Right renal pelvis (tissue), 4 donors: ENCODE measurements at places on chromosomes 1 and 21. TPM values are rescaled to one million over a fixed set of nuclear protein-coding genes. Genes with fewer than 3 reads are reported as not detected.

DNA sequence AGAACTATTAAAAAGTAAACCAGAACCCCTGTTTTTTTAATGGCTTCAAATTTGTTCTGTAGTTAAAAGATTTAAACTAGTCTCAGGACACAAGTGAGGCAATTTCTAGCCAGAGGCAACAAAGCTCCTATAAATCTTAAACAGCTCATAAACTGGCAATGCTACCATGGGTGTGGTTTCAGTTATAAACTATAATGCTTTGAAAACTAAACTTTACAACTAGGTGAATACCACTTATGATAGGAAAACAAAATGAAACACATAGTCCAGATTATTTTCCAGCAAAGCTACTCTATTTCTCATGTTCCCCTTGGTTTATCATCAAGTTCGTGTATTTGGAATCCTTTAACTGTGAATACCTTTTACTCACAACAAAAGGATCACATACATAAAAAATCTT lies 282.5 kb downstream of the VAV3 start:
- no peak for DNase-seq

DNA sequence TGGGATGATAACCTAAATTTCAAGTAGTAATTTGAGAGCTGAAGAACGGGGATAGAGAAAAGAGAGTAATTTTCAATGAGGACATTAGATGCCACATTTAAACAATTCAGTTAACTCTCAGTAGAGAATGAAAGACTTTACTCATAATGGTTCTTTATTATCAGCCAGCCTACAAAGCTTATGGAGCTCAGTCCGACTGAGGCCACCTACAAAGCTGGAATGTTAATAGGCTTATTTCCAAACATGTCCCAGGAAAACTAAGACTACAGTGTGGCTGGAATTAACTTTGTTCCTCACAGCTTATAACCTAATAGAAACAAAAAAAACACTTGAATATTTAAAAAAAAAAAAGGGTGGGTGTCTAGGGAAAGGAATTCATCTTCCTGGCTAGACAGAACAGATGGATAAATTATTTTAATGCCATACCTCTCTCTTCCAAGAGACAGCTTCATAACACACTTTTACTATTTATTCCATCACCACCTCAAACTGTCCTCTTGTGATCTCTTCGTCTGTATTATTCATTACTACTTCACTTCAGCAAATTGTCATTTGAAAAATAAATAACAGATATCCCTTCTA lies 9.8 kb downstream of the SLC19A2 start:
- no peak for DNase-seq

GRCh38 chr1:107362468-107363140 lies 221.8 kb downstream of the NTNG1 start:
- no peak for DNase-seq

GRCh38 chr1:6582370-6582769 lies 2.6 kb downstream of the ZBTB48 start:
- DNase-seq = no peak

Gene GPR25
- not detected for polyA plus RNA-seq

Gene CNTN2
- 1.0 TPM for polyA plus RNA-seq

Gene PGLYRP3
- polyA plus RNA-seq = not detected

Gene VANGL2
- polyA plus RNA-seq = 32.8 TPM

DNA sequence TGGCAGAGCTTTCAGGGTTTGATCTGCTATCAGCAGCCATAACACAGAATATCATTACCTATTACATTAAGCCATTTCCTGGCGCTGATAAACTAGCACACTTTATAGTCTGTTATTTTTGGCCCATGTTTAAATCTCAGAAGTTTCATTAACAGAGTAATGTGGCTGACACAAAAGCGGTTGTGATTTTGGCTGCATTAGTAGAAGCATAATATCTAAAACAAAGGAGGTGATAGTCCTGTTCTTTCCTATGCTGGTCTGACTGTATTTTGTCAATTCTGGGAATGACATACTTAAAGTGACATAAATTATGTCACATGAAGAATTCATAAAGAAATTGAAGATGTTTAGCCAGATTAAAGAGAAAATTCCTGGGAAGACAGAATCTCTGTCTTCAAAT lies 151.3 kb upstream of the KCND3 start:
- no peak for DNase-seq

GRCh38 chr1:176693697-176694329 lies 230.8 kb downstream of the PAPPA2 start:
- no peak for DNase-seq

DNA sequence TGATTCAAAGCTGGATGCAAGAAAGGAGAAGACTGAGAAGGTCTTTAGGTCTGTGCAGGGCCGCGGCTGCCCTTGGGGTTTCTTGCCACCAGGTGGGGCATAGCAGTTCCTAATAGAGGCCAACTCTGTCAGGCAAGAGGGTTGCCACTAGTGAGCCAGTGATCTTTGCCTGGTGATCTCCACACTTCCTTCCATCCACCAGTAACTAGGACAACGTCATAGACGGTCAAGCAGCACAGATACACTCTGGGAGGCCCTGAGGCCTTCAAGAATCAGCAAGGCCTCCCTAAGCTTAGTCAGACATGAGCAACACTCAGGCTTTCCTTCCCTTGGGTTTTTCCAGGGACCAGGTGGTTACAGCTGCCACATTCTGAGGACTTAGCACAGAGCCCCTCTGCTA lies 32.9 kb upstream of the ATP2B4 start:
- DNase-seq = no peak

GRCh38 chr1:154190550-154190949 lies 1.4 kb downstream of the TPM3 start:
- DNase-seq = no peak

GRCh38 chr1:222048094-222048595 lies 306.3 kb upstream of the DUSP10 start:
- no peak for DNase-seq

DNA sequence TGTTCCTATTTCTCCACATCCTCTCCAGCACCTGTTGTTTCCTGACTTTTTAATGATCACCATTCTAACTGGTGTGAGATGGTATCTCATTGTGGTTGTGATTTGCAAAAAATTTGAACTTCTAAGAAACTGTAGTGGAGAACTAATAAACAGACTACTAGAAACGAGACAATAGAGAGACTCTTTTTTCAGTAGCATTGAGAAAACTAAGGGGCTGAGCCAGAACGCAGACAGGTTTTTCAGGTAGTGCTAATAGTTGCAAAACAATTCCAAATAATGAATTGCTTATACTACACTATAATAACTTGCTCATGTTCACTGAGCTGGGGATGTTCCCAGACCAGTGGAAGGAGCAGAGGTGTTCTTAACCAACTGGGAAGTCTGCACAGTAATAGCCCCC lies 98.8 kb upstream of the DPH5 start:
- DNase-seq = no peak

Gene CRNN
- polyA plus RNA-seq = not detected

- DNase-seq = no peak
These were observed 612.1 kb downstream of the MRPL39 start for GRCh38 chr21:24995216-24995615.

DNA sequence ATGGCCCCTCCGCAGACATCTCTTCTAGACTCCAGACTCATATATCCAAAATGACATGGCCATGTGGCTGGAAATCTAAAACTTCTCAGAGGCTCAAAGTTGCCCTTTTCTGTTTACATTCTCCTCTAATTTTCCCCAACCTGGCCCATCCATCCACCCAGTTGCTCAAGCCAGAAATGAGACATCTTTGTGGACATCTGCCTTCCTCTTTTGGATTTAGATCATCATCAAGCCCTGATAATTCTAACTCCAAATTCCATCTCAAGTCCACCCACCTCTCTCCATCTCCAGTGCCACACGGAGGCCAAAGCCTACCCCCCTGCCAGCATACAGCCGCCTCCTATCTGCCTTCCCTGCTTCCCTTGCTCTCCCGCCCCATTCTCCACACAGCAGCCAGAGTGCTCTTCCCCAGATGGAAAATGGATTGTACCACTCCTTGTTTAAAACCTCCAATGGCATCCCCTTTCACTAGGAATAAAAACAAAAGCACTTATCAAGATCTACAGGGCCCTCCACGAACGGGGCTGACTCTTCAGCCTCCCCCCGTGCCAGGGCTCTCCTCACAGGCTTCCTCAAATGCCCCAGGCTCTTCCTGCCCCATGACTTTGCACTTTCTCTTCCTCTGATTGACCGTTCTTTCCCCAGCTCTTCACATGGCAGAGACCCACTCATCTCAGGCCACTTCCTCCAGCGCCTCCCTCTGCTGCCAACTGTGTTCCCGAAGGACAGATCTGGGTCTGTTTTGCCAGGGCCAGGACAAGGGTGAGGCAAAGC lies 40.1 kb downstream of the SYT6 start:
- no peak for DNase-seq

DNA sequence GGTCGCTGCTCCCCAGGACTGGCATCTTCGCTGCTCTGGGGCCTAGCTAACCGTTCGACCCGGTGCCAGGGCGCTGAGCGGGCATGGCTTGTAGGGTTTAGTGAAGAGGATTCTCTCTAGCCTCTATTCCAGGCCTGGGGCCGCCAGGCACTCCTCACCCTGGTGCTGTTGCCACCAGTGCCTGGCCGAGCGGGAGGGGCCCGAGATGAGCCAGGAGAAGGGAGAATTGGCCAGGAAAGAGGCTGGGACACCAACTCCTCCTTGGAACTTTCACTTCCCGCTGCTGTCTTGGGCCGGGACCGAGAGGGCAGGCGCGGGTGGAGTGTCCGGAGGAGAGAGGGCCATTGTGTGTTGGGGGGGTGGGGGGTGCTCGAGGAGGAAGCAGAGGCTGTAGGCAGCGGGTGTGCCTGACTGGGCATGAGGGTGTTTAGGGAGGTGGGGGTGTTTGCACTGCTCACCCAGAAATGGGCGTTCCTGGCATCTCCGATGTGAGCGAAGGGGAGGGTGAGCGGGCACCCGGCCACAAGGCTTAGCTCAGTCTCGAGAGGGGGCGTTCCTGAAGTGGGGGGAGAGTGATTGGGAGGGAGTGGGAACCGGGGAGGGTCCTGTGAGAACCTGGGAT lies 772 bp downstream of the ADAM15 start:
- no peak for DNase-seq

DNA sequence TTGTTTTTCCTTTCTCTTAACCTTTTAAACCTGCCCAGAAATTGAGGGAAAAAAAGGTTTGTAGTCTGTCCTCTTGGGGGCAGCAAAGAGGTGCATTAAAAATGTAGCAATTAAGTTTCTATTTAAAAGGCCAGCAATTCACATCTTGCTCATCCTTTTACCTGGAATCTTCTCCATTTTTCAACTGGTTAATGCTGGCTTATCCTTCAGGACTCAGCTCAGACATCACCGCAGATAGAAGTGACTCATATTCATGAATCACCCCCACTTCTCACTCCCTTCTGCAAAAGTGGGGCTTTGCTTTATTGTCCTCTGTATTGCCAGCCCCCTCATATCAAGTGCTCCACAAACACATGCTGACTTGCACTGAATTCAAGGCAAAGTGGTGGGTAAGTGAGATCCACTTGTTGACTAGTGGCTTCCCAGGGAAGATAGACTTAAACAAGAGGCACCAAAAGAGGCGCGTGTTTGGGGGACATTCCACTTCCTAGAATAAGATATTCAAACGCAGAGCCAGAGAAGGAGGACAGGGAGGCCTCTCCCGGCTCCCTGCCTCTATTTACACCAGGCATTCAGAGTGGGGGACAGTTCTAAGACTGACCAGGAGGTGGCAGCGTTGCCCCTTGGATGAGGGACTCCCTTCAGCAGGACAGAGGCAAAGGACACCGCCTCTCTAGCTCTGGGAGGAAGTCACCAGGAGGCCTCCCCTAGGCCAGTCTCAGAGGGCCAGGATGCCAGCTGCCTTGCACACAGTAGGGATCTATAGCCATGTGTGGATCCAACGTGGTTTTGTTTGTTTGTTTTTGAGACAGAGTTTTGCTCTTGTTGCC lies 23.2 kb upstream of the ZNF648 start:
- DNase-seq = peak; percentile 65

DNA sequence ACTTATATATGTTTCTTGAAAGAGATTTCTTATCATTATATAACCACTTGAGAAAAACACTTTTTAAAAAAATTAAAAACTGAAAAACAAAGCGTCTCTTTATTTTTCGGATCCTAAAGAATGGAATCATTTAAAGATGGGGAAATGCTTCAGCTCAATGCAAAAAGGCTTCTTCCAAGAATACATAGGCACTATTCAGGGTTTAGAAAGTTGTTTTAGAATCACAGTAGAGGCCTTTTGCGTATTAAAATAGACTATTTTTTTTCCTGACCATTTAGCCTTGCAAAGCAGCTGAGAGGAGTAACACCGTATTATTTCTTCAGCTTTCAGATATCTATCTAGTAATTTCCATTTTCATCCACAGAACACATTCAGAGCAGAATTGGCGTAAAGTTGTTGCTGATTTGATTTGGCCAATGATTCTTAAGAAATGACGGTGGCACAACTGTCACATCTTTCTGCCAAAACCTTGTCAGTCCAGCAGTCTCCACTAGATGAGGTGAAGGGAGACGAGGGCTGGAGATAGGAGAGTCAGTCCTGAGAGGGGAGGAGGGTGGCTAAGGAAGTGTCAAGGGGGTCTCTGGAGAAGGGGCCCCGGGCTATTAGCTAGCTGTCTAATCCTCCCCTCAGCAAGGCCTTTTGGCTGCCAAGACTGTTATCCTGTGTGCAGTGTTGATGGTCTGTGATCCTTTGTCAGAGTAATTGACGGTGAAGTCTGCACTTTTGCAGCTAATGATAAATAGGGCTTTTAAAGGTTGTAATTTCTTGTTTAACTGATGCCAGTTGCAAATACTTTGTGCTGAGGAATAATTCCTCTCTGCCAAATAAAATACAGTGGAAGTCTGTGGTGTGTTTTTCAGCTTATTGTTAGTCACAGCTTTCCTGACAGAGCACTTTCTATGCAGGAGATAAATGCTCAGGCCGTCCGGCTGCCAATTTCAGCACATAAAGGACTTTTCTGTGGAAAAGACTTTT lies 34.7 kb downstream of the PRRX1 start:
- no peak for DNase-seq

GRCh38 chr1:179576509-179576908 lies 761 bp upstream of the NPHS2 start:
- DNase-seq = no peak

- DNase-seq = no peak
These were observed 56.8 kb downstream of the ACP6 start for GRCh38 chr1:147613506-147613905.

Gene DENND2D
- polyA plus RNA-seq = 15.1 TPM

GRCh38 chr1:217021956-217022355 lies 298.7 kb upstream of the ESRRG start:
- DNase-seq = no peak

Gene CYP4Z1
- 0.31 TPM for polyA plus RNA-seq

- DNase-seq = no peak
These were observed 520 bp upstream of the MR1 start for GRCh38 chr1:181033128-181033798.

GRCh38 chr1:241308471-241308870 lies 48.5 kb downstream of the RGS7 start:
- DNase-seq = no peak

Gene KIRREL1
- 191 TPM for polyA plus RNA-seq
